OCI-LY7 (cell line): ENCODE measurements at places on chromosomes 5 and 9. TPM values are rescaled to one million over a fixed set of nuclear protein-coding genes. Genes with fewer than 3 reads are reported as not detected.

The PCDHGB4 gene
- 6.5 and 6.9 TPM in 2 replicates for total RNA-seq

The KIAA0825 gene
- 0.09 and 0.19 TPM in 2 replicates for total RNA-seq

The RORB gene
- not detected in 2 replicates for total RNA-seq

The LCN9 gene
- not detected in 2 replicates for total RNA-seq

The ADRA1B gene
- total RNA-seq, result not detected in 2 replicates

The GMCL2 gene
- not detected in 2 replicates for total RNA-seq

The ALDH1B1 gene
- total RNA-seq, result 5.8 and 8.6 TPM in 2 replicates

The PCDHB16 gene
- total RNA-seq, result not detected in 2 replicates

The TTC16 gene
- not detected in 2 replicates for total RNA-seq

The FOXD1 gene
- total RNA-seq, result 4.7 and 5.6 TPM in 2 replicates

The RNF183 gene
- total RNA-seq, result not detected in 2 replicates

The PCDHGA2 gene
- total RNA-seq, result 0.74 and 1.1 TPM in 2 replicates

The C5orf34 gene
- total RNA-seq, result 28.7 and 30.9 TPM in 2 replicates

The MEIKIN gene
- not detected in 2 replicates for total RNA-seq
